Endothelial cell of umbilical vein (primary cell): ENCODE measurements at places on chromosomes 16 and 17. TPM values are rescaled to one million over a fixed set of nuclear protein-coding genes. Genes with fewer than 3 reads are reported as not detected.
A peak's percentile ranks its signal among the peaks of the same experiment; 100 is the strongest.

- no peak for DNase-seq
Observed at GRCh38 chr16:35725949-35726348, 2266.5 kb downstream of the TP53TG3F start.

DNA sequence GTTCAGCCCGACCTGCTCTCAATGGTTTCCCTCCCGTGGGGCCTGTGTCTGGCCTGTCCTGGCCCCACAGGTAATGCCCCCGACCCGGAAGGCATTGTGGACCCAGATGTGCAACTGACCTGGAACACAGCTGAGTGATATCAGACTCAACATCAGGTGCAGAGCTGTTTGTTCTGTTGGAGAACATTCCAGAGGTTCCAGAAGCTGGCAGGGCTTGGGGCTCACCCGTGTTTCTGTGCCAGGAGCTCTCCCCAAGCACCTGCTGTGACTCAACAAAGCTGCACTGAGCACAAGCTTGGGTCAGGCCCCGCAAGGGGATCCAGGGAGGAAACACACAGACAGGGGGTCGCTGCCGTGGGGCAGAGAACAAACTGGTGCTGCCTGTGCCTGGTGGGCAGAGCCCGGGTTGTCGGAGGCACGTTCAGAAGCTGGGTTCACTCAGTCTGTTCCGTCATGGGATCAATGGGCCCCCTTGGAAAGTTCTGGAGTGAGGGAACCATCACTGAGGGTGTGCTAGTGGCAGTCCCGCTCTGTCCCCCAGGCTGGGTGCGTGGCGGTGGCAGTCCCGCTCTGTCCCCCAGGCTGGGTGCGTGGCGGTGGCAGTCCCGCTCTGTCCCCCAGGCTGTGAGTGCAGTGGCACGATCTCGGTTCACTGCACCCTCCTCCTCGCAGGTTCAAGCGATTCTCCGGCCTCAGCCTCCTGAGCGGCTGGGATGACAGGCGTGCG is 22.1 kb downstream of the HS3ST6 start:
- DNase-seq = no peak

DNA sequence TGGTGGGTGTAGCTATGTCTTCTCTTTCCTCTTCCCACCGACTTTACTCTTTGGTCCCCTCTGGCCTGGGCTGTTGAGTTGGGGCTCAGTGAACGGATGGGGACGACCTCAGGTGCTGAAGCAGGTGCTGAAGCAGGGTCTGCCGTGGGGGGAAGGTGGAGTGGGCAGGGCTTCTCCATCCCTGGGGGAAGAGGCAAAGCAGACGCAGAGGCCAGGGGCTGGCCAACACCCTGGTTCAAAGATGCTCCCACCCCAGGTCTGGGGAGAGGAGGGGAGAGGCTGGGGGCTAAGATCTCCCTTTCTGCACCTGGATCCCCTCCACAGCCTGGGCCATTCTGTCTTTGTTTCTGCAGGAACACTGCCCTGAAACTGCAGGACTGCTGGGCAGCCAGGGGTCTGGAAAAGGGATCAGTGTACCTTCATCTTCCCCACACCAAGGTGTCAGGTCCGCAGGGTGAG is 22.9 kb downstream of the ALOX12B start:
- DNase-seq = no peak

- DNase-seq = no peak
Observed at GRCh38 chr17:34601416-34601815, 22.0 kb downstream of the TMEM132E start.

DNA sequence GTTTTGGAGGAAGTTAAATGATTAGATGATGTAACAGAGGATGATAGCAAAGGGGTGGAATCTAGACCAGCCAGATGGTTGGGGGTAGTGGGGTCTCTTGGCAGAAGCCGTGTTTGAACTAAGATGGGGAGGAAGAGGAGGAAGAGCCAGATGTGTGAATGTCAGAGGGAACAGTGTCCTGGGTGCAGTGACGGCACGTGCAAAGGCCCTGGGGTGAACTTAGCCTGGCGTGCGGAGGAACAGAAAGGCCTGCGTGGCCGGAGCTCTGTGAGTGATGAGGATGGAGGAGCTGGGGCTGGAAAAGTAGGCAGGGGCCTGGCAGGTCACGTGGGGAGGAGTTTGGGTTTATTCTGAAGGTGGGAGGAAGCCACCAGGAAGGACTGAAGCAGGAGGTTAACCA is 26.4 kb upstream of the RMI2 start:
- no peak for DNase-seq

GRCh38 chr17:1460233-1460632 is 4.2 kb upstream of the CRK start:
- DNase-seq = peak; percentile 49

Gene KRT32
- not detected in 2 replicates for polyA plus RNA-seq

Gene PRDM7
- not detected in 2 replicates for polyA plus RNA-seq

Gene TBC1D28
- polyA plus RNA-seq = not detected in 2 replicates

Gene TAT
- polyA plus RNA-seq = not detected in 2 replicates

Gene OGFOD3
- 31.7 and 34.7 TPM in 2 replicates for polyA plus RNA-seq
